ENCODE measurements at places on chromosomes 1 and 21. TPM values are rescaled to one million over a fixed set of nuclear protein-coding genes. Genes with fewer than 3 reads are reported as not detected.

GRCh38 chr1:48610628-48611542, 138.9 kb upstream of the SPATA6 start:
- DNase-seq = no peak

GRCh38 chr1:36482724-36483388, at the start of gene CSF3R:
Gene CSF3R (minus strand): TSS chr1:36482913. CDS start chr1:36479496, 3,417 bp downstream.
- no peak for DNase-seq

DNA sequence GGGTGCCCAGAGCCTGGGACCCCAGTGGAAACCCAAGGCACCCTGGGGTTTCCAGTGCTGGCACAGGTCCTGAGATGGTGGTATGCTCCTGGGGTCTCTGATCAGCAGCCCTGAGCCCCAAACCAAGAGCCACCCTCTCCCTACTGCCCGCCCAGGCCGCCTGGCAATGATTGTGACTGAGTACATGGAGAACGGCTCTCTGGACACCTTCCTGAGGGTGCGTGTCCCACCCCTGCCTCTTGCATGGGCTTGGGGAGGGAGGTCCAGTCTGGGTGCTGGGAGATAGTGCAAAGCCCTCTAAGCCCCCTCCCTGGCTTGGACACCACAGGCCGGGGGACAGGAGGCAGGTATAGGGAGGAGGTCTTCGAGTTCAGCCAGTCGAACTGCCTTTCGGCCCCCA, 34.7 kb downstream of the EPHA8 start:
- DNase-seq = no peak

CTXND2 gene
- not detected for total RNA-seq

VSIG8 gene
- not detected for total RNA-seq

NSL1 gene
- total RNA-seq = 62.4 TPM

S100A7A gene
- total RNA-seq = not detected

DNA sequence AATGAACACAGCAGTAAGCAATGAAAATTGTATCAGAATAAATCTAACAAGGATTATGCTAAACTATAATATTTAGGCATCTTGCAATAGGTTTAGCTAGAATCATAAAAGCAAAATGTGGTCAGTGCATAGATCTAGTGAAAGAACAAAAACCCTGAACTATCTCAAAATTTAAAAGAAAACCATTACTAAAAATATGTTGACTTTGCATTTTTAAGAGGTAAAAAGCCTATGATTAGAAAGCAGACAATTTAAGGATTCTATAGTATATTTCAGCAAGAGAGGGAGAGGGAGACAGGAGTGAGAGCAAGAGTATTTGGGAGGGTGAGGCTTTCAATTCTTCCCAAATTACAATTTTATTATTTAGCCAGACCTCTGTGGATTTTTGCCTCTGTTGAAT, 219.4 kb downstream of the TTLL7 start:
- no peak for DNase-seq

GRCh38 chr21:43645136-43645891, 14.0 kb downstream of the HSF2BP start:
- no peak for DNase-seq

GRCh38 chr1:108691128-108691941, 775 bp upstream of the PRPF38B start:
- DNase-seq = no peak

- DNase-seq = no peak
These were observed 48.9 kb downstream of the ATP6V1G3 start for GRCh38 chr1:198491596-198491995.

GRCh38 chr1:66403007-66403731, 130.8 kb upstream of the SGIP1 start:
- no peak for DNase-seq

- no peak for DNase-seq
These were observed 116.4 kb upstream of the KCNJ15 start for GRCh38 chr21:38140207-38140903.

DNA sequence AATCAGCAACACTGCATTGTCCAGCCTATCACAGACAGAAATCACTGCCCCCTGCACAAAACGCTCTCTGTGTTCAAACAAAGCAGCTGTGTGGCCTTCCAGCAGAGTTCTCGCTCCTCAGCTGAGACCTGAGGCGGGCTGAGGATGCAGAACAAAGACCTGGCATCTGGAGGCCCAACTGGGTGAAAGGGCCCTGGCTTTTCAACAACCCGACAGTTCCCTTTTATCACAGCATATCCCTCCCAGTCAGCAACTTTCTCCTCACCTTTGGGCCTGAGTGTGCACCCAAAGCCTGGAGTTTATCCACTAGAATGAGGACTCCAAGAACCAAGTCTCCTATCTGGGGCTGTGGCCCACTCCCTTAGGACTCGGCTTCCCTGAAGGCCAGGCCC, 42.6 kb upstream of the A3GALT2 start:
- DNase-seq = peak; percentile 46

DNA sequence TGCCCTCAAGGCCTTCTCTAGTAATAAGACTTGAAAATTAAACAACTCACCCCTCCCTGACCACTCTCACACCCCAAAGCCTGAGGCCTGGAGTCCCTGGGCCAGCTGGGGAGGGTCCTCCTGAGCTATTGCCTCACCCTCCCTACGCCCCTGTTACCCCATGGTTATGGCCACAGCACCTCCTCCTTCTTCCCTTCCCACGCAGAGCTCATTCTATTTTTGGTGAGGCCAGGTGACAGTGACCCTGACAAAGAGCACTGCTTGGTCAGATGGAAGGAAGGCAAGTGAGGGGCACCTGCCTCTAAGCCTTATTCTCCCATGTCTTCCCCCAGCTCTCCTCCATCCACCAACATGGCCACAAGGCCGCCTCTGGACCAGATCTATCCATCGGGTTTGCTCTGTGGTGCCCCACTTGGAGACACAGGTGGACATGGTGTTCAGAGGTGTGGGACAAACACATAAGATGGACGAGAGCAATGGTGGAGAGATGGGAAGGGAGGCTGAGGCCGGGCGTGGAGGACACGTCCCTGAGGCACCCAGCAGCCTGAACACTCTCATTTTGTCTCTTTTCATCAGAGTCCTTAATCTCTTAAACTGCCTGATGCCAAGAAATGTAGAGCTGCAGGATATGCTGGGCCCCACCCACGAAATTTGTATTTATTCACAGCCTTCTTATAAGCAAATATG, 42.6 kb downstream of the FCRL5 start:
- no peak for DNase-seq

CADM3 gene
- total RNA-seq = 112 TPM

AKNAD1 gene
- total RNA-seq = 1.7 TPM

RXRG gene
- total RNA-seq = 0.31 TPM

CC2D1B gene
- 10.1 TPM for total RNA-seq

RAB42 gene
- 1.6 TPM for total RNA-seq

GABPA gene
- 50.8 TPM for total RNA-seq

TRNAU1AP gene
- total RNA-seq = 39.8 TPM

DNA sequence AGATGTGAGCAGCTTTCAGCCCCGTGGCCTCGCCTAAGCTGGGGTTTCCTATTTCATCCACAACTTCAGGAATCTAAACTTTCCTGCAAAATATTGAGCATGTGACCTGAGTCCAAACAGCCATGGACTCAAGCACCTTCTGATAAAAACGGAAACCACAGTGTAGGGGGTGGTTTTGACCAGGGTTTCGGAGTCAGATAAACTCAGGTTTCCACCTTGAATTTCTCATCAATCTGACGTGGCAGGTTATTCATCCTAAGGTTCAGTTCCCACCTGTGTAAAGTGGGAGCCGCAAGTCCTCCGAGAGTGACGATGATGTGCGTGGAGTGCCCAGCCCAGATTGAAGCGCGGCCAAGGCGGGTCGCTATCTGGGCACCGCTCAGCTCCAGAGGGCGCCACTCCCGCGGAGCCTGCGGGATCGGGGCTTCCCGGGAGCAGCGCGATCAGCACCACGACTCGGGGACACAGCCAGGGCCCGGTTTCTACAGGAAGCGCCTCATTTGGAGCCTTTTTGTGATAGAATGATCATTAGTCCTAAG, 871 bp upstream of the ETS2 start:
- peak; percentile 55 for DNase-seq

DMBX1 gene
- not detected for total RNA-seq

DNA sequence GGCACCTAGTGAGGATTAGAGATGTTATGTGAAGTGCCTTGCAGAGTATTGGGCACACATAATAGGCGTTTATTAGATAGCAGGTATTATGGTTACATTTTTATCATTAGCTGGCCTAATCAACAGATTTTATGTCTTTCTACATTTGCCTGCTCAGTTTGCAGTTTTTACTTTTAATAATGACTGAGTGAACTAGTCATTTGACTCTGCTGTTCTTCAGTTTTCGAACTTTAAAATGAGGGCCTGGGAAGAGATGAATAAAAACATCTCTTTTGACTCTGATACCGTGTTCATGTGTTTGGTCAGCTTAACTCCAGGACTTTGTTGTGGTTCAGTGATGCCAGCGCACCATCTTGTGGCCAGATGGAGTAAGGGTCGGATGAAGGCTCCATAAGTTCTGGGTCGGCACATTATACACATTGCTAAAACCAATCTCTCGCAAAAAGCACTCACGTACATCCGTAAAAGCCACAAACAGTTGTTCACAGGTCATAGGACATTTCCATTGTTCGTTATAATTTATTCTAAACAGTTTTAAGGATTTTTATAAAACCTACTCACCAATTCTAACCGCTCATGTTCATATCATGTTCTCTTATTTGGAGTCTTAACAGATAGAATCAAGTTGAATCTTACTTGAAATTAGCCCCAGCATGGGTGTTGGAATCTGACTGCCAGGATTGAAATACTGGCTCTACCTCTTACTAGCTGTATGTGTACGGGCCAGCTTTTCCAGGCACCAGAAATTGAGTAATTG, 78.4 kb upstream of the GPR88 start:
- peak; percentile 60 for DNase-seq

GRCh38 chr1:247407180-247407616, 8.8 kb upstream of the NLRP3 start:
- DNase-seq = no peak

FRRS1 gene
- 1.9 TPM for total RNA-seq

SYCP1 gene
- not detected for total RNA-seq

CACHD1 gene
- 14.3 TPM for total RNA-seq

DNA sequence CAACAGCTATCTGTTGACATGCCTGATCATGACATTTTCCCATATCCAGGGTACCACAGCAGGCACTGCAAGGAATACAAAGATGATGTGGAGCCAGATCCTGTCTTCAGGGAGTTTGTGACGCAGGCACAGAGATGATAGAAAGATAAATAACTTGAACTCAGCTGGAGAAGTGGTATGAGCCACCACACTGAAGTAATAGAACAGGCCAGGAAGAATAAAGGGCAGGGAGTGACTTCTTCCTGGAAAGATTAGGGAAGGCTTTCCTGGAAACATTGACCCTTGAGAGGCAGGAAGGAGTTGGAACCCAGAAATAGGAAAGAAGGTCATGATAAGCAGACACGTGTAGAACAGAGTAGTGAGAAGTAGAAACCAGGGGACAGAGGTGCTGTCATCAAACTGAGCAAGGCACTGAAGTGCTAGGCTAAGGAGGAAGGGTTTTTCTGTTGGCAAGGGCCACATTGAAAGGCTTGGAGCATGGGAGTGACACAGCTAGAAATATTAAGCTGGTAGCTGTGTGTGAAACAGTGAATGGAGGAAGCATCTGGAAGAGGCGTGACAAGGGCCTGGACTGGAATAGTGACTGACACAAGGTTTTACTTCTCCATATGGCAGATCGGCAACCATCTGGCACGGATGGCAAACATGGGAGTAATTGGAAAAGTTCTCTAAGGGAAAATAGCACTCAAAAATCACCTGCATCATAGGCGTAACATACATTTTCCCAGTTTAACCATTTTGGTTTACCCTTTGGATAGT, 68.4 kb downstream of the AK5 start:
- no peak for DNase-seq

ZNF695 gene
- total RNA-seq = 8.6 TPM

- peak; percentile 5 for DNase-seq
These were observed 11.1 kb upstream of the MSTO1 start for GRCh38 chr1:155598842-155599331.

GNG4 gene
- total RNA-seq = 31.5 TPM

OR2T35 gene
- total RNA-seq = not detected

CRYBG2 gene
- total RNA-seq = 1.1 TPM

- DNase-seq = no peak
These were observed 98.6 kb downstream of the OLFM3 start for GRCh38 chr1:101898137-101898536.

- no peak for DNase-seq
These were observed 5.2 kb upstream of the TNNI1 start for GRCh38 chr1:201426479-201427310.

DNA sequence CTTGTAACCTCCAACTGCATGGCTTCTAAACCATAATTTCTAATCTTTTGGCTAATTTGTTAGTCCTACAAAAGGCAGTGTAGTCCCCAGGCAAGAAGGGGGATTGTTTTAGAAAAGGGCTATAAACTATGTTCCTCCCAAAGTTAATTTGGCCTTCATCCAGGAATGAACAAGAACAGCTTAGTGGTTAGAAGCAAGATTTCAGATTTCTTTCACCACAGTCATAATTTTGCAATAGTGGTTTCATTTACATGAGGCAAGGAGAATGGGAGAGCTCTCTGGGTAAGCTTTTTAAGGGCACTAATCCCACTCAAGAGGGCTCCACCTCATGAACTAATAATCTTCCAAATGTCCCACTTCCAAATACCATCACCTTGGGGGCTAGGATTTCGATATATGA, 1353.9 kb downstream of the NCAM2 start:
- no peak for DNase-seq

GRCh38 chr1:46026531-46026930, 105.9 kb downstream of the PIK3R3 start:
- no peak for DNase-seq

- DNase-seq = no peak
These were observed 2.9 kb downstream of the C1QA start for GRCh38 chr1:22639286-22639685.

DNA sequence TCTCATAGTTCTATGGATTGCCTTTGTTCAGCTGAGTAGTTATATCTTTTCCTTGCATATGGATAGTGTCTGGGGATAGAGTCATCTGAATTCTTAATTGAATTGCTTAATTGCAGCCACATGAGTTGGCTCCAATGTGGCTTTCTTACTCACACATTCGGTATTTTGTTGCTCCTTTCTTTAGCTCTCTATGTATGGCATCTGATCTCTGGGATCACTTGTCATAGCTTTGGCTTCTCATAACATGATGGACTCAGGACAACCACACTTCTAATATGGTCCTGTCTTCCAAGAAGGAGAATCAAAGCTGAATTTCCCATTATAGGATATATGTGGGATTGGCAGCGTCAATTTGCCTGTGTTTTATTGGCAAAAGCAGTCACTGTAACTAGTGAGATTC, 716.2 kb downstream of the NCAM2 start:
- no peak for DNase-seq
